ENCODE measurements at places on chromosomes 5 and 9.

DNA sequence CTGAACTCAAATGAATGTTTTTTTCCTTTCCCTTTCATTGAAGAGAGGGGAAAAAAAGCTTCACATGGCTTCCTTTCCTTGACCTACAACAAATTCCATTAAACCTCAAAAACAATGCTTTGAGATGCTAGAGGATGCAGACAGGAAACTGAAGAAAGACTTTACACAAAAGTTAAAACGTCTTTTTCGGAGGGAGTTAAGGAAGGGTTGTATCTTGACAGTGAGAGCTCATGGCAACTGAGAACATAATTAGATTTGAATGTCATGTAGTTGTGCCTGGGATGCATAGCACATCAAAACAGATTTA is 66.4 kb downstream of the EBF1 start:
- H3K4me1 ChIP-seq, result no peaks in the 10 kb centered on the region
- no peaks in the 10 kb centered on the region for H3K36me3 ChIP-seq
- no peak overlapping the region for H3K4me3 ChIP-seq
- no peak overlapping the region for H3K27ac ChIP-seq
- H3K27me3 ChIP-seq, result peaks cover 4% of the 10 kb centered on the region

DNA sequence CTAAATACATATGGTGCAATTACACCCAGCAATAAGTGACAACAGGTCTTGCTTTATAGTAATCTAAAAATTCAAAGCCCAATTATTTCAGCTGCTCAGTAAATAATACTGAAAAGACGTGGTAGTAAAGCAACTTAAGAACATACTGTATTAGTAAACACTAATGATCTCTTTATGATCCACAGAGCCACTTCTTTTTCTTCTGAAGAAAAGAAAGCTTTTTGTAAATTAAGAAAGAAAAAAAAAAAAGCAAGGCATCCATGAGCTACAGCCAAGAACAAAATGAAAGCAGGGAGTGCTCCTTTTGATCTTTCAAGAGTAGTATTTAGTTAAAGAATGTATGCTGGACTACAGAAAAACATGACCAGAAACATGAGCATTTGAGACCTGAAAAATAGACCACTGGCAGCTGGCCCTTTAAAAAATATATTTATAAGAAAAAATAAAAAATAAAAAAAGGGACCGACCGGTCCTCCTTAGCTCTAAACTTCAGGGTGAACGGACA is 348.7 kb downstream of the GLIS3 start:
- no peak overlapping the region for H3K4me3 ChIP-seq
- no peak for DNase-seq
- H3K27ac ChIP-seq, result no peak overlapping the region
- H3K36me3 ChIP-seq, result no peaks in the 10 kb centered on the region
- H3K4me1 ChIP-seq, result no peaks in the 10 kb centered on the region

DNA sequence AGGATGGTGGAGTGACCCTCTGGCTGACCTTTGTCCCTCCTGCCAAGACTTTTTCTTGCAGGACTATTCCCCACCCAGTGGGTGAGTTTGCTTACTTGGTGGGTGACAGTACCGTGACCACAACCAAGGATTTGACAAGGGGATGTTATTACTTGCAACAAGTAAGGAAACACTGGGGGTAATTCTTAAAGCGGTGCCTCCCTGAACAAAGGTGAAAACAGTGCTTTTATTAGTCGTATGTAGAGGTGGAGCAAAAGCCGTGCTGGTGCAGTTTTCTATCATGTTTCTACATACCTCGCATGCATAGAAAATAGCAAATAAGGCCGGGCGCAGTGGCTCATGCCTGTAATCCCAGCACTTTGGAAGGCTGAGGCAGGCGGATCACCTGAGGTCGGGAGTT is 41.0 kb upstream of the KDM4C start:
- DNase-seq, result no peak
- H3K4me1 ChIP-seq, result peaks cover 2% of the 10 kb centered on the region
- H3K36me3 ChIP-seq, result no peaks in the 10 kb centered on the region
- H3K4me3 ChIP-seq, result no peak overlapping the region
- no peaks in the 10 kb centered on the region for H3K27me3 ChIP-seq

GRCh38 chr5:129608350-129608749 is 139.5 kb upstream of the MINAR2 start:
- DNase-seq, result no peak
- H3K27me3 ChIP-seq, result no peaks in the 10 kb centered on the region
- H3K27ac ChIP-seq, result no peak overlapping the region
- no peaks in the 10 kb centered on the region for H3K36me3 ChIP-seq
- no peak overlapping the region for H3K4me3 ChIP-seq

DNA sequence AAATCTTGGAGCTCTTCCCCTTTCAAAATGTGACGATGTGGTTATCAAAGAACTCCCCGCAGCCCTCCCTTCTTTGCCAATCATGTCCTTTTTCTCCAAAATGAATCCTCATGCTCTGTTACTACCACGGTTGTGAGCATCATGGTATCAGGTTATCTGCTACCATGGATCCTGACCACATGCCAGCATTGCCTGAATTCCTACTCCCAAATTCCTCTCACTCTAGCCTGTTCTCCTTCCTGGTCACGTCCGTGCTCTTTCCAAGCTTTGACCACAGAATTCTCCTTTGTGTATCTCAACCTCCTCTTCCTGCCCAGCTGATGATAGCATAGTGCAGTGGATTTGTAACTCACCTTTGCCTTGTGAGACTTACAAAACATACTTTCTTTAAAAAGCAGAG is 59.5 kb upstream of the FBXL7 start:
- no peak overlapping the region for H3K27ac ChIP-seq
- H3K36me3 ChIP-seq, result no peaks in the 10 kb centered on the region
- no peaks in the 10 kb centered on the region for H3K4me1 ChIP-seq
- H3K27me3 ChIP-seq, result no peaks in the 10 kb centered on the region

GRCh38 chr5:133792024-133792423 is 176.4 kb downstream of the C5orf15 start:
- H3K4me1 ChIP-seq, result no peaks in the 10 kb centered on the region
- no peaks in the 10 kb centered on the region for H3K36me3 ChIP-seq
- H3K27ac ChIP-seq, result no peak overlapping the region
- no peak overlapping the region for H3K4me3 ChIP-seq

- H3K27me3 ChIP-seq, result no peaks in the 10 kb centered on the region
- no peak overlapping the region for H3K4me3 ChIP-seq
- no peaks in the 10 kb centered on the region for H3K4me1 ChIP-seq
Observed at GRCh38 chr5:169131616-169132301, 169.2 kb downstream of the SLIT3 start.

DNA sequence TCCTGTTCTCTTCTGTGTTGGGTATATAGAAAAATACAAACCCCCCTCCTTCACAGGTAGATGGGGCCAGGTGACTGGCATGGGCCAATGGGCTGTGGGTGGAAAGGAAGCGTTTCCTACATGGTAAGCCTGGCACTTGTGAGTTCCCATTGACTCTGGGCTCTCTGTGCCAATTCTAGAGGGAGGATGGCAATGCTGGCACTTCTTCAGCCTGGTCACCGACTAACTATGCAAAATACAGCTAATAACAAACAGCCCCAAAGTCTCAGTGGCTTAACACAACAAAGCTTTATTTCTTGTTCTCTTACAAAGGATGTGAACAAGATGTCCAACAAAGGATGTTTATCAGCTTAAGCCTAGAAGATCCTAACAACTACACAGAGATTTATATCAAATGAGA is 258.1 kb downstream of the SYK start:
- no peaks in the 10 kb centered on the region for H3K36me3 ChIP-seq
- no peak for DNase-seq
- H3K4me1 ChIP-seq, result peaks cover 15% of the 10 kb centered on the region
- H3K27me3 ChIP-seq, result no peaks in the 10 kb centered on the region

- peak; percentile 11 for DNase-seq
- H3K27ac ChIP-seq, result peak overlapping the region; percentile 55
- H3K4me1 ChIP-seq, result peaks cover 28% of the 10 kb centered on the region
- H3K4me3 ChIP-seq, result no peak overlapping the region
Observed at GRCh38 chr5:107388141-107388861, 282.4 kb downstream of the EFNA5 start.

- H3K36me3 ChIP-seq, result no peaks in the 10 kb centered on the region
- H3K27ac ChIP-seq, result no peak overlapping the region
- H3K4me3 ChIP-seq, result no peak overlapping the region
- H3K4me1 ChIP-seq, result no peaks in the 10 kb centered on the region
Observed at GRCh38 chr5:145739843-145740242, 95.3 kb downstream of the PRELID2 start.

- H3K27ac ChIP-seq, result no peak overlapping the region
- H3K4me3 ChIP-seq, result no peak overlapping the region
- H3K27me3 ChIP-seq, result peaks cover 100% of the 10 kb centered on the region
- peaks cover 30% of the 10 kb centered on the region for H3K4me1 ChIP-seq
Observed at GRCh38 chr9:37034305-37034937, 353 bp upstream of the PAX5 start.

GRCh38 chr5:32686799-32687498 is 24.2 kb upstream of the NPR3 start:
- H3K4me1 ChIP-seq, result no peaks in the 10 kb centered on the region
- no peak for DNase-seq
- H3K36me3 ChIP-seq, result no peaks in the 10 kb centered on the region
- no peak overlapping the region for H3K27ac ChIP-seq
- no peaks in the 10 kb centered on the region for H3K27me3 ChIP-seq
- H3K4me3 ChIP-seq, result no peak overlapping the region

DNA sequence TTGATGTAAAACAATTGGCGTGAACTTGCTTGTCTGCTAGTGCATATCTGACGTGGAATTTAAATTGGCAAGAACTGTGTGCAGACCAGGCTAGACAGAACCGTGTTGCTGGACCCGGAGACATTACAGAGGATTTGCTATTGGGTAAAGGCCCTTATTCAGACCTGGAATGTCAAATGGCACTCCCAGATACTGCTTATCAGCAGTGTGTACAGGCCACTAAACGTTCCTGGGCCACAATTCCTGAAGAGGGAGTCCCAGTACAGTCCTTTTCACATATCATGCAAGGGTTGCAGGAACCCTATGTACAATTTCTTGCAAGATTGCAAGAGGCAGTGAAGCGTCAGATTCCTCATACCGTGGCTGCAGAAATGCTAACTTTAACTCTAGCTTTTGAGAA is 13.5 kb upstream of the MCCC2 start:
- H3K36me3 ChIP-seq, result peaks cover 7% of the 10 kb centered on the region
- no peak overlapping the region for H3K4me3 ChIP-seq
- H3K4me1 ChIP-seq, result no peaks in the 10 kb centered on the region

GRCh38 chr9:87556039-87556438 is 58.4 kb downstream of the DAPK1 start:
- H3K4me1 ChIP-seq, result no peaks in the 10 kb centered on the region
- no peaks in the 10 kb centered on the region for H3K27me3 ChIP-seq
- no peak overlapping the region for H3K4me3 ChIP-seq
- H3K27ac ChIP-seq, result no peak overlapping the region
- no peak for DNase-seq
- H3K36me3 ChIP-seq, result no peaks in the 10 kb centered on the region

GRCh38 chr5:43119771-43120170 is 943 bp upstream of the ZNF131 start:
- H3K27ac ChIP-seq, result no peak overlapping the region
- DNase-seq, result no peak
- no peaks in the 10 kb centered on the region for H3K27me3 ChIP-seq
- no peak overlapping the region for H3K4me3 ChIP-seq

- no peak overlapping the region for H3K4me3 ChIP-seq
- H3K27ac ChIP-seq, result no peak overlapping the region
- H3K27me3 ChIP-seq, result no peaks in the 10 kb centered on the region
- H3K36me3 ChIP-seq, result no peaks in the 10 kb centered on the region
Observed at GRCh38 chr5:10987925-10988504, 227.0 kb upstream of the DAP start.

GRCh38 chr5:58718269-58718978 is 135.5 kb downstream of the RAB3C start:
- no peaks in the 10 kb centered on the region for H3K36me3 ChIP-seq
- H3K4me1 ChIP-seq, result no peaks in the 10 kb centered on the region
- H3K27me3 ChIP-seq, result no peaks in the 10 kb centered on the region
- no peak overlapping the region for H3K27ac ChIP-seq

- peaks cover 4% of the 10 kb centered on the region for H3K27me3 ChIP-seq
- H3K4me1 ChIP-seq, result no peaks in the 10 kb centered on the region
- H3K4me3 ChIP-seq, result no peak overlapping the region
- DNase-seq, result no peak
Observed at GRCh38 chr9:126157826-126158587, 168.6 kb upstream of the MVB12B start.

DNA sequence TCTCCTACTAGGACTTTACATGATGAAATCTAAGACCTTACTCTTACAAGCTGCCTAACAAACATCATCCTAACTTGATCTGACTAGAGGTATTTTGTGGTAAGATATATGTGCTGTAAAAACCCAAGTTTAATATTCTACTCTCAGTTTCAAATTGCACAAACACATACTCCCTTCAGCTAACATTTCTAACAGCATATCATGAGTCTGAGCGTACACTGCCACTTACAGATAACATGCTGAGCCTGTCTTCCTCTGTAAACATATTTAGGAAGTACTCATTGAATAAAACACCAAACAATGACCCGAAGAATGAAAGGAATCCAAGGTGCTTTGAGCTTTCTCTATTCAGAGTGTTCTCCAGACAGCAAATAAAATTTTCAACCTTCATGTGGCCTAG is 7.9 kb upstream of the ESM1 start:
- no peaks in the 10 kb centered on the region for H3K27me3 ChIP-seq
- no peak for DNase-seq
- peaks cover 15% of the 10 kb centered on the region for H3K4me1 ChIP-seq
- no peak overlapping the region for H3K4me3 ChIP-seq
- H3K27ac ChIP-seq, result no peak overlapping the region

DNA sequence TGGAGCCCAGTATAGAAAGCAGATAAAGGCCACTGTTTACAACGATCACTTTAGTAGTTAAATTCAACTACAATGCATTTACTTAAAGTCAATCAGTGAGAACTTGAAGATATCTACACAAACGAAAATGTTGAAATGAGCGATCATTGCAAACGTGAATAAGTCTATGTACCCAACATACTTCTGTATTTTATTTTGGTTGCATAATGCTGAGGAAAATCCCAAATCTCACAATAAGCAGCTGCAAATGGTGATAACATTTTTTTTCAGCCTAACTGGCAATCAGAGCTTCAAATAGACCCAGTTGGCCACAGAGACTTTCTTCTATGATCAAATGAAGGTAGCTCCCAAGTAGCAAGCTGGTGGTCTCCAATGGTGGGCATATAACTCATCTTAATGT is 32.1 kb downstream of the PDGFRB start:
- no peak overlapping the region for H3K27ac ChIP-seq
- H3K27me3 ChIP-seq, result peaks cover 4% of the 10 kb centered on the region
- H3K4me3 ChIP-seq, result no peak overlapping the region

- H3K27ac ChIP-seq, result no peak overlapping the region
- no peak overlapping the region for H3K4me3 ChIP-seq
- DNase-seq, result no peak
- no peaks in the 10 kb centered on the region for H3K4me1 ChIP-seq
- no peaks in the 10 kb centered on the region for H3K27me3 ChIP-seq
- no peaks in the 10 kb centered on the region for H3K36me3 ChIP-seq
Observed at GRCh38 chr5:127746756-127747155, 43.6 kb downstream of the CCDC192 start.

- H3K36me3 ChIP-seq, result peaks cover 1% of the 10 kb centered on the region
- DNase-seq, result peak; percentile 7
- peak overlapping the region; percentile 58 for H3K27ac ChIP-seq
- H3K4me3 ChIP-seq, result no peak overlapping the region
Observed at GRCh38 chr5:16869821-16870796, 66.0 kb downstream of the MYO10 start.

GRCh38 chr5:138809391-138809790 is 56.2 kb downstream of the CTNNA1 start:
- no peak overlapping the region for H3K27ac ChIP-seq
- no peaks in the 10 kb centered on the region for H3K27me3 ChIP-seq
- H3K4me1 ChIP-seq, result peaks cover 3% of the 10 kb centered on the region
- H3K4me3 ChIP-seq, result no peak overlapping the region

- H3K27me3 ChIP-seq, result no peaks in the 10 kb centered on the region
- no peak overlapping the region for H3K4me3 ChIP-seq
- no peaks in the 10 kb centered on the region for H3K36me3 ChIP-seq
- H3K27ac ChIP-seq, result no peak overlapping the region
- H3K4me1 ChIP-seq, result peaks cover 5% of the 10 kb centered on the region
Observed at GRCh38 chr5:142515036-142515435, 170.9 kb downstream of the FGF1 start.
